Dermis lymphatic vessel endothelial cell (primary cell): ENCODE measurements at places on chromosomes 16 and 17. TPM values are rescaled to one million over a fixed set of nuclear protein-coding genes. Genes with fewer than 3 reads are reported as not detected.

The YBX2 gene
- under 0.01 and 0.33 TPM in 2 replicates for total RNA-seq

The AATK gene
- total RNA-seq: 1.3 and 1.7 TPM in 2 replicates

The CCL16 gene
- total RNA-seq: 0.11 and 0.26 TPM in 2 replicates

The ZMYND15 gene
- total RNA-seq: under 0.01 and 0.11 TPM in 2 replicates

The SPNS3 gene
- 0.11 and 0.52 TPM in 2 replicates for total RNA-seq

The MMP15 gene
- total RNA-seq: 3.8 and 5.6 TPM in 2 replicates

The HOXB7 gene
- 2.7 and 10.3 TPM in 2 replicates for total RNA-seq

The CLDN6 gene
- total RNA-seq: not detected in 2 replicates

The CYBA gene
- total RNA-seq: 329 and 521 TPM in 2 replicates

The KCNH4 gene
- total RNA-seq: under 0.01 TPM in 2 replicates
